CD4-positive, alpha-beta T cell (primary cell): ENCODE measurements at places on chromosomes 4 and X.

- no peak for DNase-seq
Observed at GRCh38 chrX:973010-973632, 239.3 kb downstream of the CRLF2 start.

DNA sequence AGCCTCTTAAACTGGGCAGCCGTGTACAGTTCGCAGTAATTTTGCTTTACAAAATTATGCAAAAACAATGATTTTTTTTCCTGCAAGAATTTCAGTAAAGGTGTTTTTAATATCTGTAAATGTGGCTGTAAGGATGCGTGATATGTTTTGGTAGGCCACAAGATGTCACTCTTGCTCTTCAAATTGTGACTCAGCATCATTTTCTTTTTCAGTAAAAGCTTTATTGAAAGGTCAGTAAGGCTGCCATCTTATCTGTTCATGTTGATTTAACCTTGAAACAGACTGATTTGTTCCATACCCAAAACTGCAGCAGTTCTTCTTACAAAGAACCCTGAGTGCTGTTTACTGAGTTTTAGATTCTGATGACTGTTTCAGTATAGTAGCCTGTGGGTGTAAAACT is 39.9 kb downstream of the TXLNG start:
- DNase-seq, result no peak

GRCh38 chr4:20528508-20528907 is 171.8 kb upstream of the PACRGL start:
- no peak for DNase-seq

DNA sequence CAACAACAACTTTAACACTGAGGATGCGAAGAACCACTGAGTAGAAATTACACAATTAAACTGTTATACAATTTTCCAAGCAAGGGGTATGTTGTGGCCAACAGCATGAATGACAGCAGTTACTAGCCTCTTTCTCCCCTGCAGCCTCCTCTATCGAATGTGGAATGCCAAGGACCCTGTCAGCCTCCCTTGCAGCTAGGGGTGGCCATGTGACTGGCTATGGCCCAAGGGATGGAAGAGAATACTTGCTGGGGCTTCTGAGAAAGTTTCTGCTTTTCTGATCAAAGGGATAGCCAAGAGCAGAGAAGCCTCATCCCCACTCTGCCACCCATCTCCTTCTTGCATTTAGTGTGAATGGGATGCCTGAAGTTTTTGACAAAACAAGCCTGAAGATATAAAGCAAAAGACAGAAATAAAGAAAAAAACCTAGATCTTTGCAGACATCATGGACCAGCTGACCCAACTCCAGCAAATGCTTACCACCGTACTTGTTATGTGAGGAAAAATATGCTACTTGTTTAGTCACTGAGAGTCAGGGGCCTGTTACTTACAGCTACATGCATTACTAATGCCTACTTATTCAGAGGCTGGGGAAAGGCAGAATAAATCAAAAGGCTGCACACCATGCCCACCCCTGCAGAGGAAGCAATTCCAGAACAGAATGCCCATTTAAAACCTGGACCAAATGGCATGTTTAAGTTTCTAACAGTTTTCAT is 32.0 kb downstream of the DCTD start:
- no peak for DNase-seq

DNA sequence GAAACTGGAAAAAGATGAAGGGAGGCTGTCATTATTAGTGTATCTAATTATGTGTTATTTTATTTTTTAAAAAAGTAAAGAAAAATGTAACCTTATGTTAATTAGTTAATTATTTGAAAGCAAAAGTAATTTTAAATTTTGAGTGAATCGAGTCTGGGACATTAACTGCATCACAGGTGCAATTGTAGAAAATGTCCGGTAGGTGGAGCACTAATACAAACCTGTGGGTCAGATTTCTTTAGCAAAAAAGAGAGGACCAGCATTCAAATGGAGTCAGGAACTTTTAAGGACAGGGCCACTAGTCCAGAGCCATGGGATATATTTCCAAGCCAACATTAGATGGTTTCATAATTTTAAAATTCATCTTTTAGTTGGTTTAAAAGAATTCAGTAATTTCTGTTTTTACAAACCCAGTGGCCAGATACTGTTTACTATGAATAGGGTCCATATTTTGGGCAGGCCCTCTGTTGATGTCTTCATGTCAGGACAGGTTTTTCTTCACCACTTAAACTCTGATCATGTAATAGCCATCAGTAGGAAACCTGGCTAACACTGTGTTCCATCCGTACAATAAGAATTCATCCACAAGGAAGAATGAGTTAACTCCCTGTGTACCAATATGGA is 27.2 kb downstream of the BST1 start:
- DNase-seq, result peak; percentile 11

DNA sequence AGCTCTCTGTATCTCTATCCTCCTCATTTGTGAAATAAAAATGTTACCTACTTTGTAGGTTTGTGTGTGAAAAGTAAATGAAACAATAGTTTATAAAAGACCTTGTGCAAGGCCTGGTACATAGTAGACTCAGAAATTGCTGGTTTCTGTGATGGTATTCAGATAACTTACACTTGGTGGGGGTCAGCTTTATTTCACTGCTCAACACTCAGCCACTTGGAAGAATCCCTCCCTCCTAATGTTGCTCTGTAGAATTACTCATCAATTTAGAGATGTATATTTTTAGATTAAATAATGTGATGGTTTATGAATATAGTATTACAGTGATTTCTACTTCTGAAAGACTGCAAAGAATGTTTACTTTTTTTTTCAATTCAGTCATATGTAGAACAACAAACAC is 32.7 kb downstream of the SMARCAD1 start:
- DNase-seq, result no peak

DNA sequence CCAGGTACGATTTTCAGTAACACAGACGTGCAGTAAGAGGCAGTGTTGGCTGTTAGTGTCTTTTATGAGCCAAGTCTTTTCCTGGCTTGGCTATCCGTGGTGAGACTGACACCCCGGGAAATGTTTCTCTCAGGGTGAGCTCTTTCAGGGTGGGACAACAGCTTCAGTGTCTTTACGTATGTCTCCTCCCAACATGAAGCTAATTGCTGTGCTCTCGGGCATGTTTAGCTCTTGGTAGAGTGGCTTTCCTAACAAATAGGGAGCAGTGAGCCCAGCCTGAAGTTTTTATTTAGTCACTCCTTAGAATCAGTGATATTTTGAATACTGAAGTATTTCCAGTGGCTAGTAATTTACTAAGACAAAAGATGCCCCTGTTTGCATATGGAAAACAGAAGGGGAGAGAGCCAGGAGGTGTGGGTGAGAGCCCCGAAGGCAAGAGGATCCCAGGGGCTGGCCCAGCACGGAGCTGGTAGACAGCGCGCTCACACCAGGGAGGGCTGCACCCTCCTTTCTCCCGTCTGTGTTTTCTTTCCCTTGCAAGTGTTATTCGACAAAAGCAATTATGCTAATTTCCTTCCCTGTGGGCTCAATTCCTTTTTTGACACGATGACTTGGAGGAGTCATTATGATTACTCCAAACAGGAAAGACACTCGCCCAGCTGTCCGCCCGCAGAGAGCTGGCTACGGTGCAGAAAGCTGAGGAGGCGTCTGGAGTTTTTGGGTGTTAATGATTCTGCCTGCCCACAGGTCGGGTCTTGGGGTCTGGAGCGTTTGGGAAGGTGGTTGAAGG is 47.7 kb downstream of the PDGFRA start:
- DNase-seq, result no peak

DNA sequence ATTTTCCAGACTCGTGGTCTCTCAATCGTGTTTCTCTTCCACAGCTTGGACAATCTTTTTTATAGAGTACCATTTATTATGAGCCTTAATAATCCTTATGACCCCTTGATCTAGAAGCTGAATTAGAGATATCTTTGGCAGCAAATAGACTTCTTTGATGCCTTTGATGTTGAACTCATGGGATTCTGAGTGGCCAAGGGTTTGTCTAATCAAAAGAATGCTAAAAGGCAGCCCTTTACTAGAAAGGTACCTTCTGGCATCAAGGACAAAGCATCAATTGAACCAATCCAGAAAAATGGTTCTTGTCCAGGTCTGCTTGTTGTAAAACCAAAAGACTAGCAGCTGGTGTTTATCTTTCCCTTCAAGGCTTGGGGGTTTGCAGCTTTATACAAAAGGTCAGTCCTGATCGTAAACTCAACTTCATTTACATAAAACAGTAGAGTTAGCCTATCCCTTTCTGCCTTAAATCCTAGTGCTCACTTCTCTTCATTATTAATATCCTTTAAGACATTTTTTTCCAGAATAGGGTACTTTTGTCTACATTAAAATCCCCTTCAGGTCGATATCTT is 411.3 kb downstream of the FAT4 start:
- no peak for DNase-seq

DNA sequence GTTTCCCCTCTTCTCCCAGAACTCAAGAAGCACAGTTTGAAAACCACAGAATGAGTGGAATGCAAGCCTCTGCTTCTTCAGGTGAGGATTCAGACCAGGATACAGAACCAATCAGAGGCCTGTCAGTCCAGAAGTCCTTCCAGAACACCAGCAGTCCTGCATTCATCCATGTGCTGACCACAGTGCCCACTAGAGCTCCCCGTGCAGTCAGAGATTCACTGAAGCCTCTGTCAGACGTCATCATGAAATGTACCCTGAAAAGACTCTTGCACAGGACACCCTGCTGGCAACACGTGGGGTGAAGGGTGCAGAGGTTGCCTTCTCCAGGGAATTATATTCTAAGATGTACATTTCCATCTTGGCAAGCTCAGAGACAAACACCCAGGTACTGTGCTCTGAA is 75.9 kb upstream of the LSM6 start:
- no peak for DNase-seq

GRCh38 chr4:127782275-127783025 is at the start of gene HSPA4L:
Gene HSPA4L (plus strand): TSS chr4:127782322. CDS start chr4:127782551, 229 bp downstream.
- peak; percentile 64 for DNase-seq

DNA sequence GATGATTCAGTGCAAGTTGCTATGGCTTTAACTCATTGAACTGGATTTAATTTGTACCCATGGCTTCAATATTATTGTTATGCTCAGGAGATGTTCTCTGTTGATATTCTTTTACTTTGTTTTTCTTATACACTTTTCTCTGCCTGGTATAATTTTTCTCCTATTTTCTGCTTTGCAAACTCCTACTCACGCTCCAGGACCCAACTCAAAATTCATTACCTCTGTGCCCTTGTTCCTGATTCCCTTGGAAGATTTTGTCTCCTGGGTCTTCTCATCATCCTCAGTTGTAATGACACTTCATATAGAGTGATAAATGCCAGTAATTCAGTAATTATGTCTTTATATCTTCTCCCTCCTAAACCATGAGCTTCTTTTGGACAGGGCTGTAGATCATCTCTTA is 259.9 kb upstream of the JADE1 start:
- DNase-seq, result no peak

GRCh38 chr4:26723216-26723615 is 137.4 kb upstream of the STIM2 start:
- no peak for DNase-seq
